Activated naive CD4-positive, alpha-beta T cell treated with anti-CD3 and anti-CD28 coated beads, Interleukin-2, amount 50 U/mL, for 72 hours (primary cell): ENCODE measurements at places on chromosomes 13 and 19. TPM values are rescaled to one million over a fixed set of nuclear protein-coding genes. Genes with fewer than 3 reads are reported as not detected.

DNA sequence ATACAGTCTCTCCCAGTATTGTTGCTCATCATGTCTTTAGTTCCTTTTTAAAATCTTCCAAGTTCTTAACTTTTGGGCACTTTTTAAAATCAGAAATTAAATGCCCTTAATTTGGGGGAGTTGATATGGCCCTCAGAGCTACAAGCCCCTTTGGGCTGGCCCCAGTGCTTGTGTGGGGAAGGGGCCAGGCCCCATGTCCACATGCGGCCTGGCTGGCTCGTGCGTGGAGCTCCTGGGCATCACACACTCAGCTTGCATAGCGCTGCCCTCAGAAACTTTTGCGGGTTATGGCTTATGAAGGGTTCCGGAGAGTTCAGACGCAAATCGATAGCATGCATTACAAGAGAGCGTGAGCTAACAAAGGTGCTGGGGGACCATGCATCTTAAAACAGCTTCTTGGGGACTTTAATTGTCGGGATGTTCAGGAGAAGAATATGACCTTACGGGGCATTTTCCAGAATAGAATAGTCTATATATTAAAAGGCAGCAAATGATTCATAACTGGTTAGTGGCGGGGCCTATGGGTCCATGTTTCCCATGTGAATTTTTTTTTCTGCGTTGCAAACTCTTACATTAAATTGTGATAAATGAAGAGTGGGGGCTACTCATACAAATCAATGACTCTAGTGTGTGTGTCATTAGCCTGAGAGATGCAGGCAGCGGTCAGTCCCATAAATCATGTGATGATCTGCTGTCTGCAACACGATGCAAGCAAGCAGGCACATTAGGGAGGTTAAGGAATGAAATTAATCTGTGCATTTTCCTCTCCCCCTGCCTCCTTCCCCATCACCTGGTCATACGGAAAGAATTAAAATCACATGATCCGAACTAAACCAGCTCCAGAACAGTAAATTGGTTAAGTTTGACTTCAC lies 185.8 kb upstream of the TSHZ3 start:
- no peak for DNase-seq

The EMC10 gene
- total RNA-seq, result 27.3 TPM

DNA sequence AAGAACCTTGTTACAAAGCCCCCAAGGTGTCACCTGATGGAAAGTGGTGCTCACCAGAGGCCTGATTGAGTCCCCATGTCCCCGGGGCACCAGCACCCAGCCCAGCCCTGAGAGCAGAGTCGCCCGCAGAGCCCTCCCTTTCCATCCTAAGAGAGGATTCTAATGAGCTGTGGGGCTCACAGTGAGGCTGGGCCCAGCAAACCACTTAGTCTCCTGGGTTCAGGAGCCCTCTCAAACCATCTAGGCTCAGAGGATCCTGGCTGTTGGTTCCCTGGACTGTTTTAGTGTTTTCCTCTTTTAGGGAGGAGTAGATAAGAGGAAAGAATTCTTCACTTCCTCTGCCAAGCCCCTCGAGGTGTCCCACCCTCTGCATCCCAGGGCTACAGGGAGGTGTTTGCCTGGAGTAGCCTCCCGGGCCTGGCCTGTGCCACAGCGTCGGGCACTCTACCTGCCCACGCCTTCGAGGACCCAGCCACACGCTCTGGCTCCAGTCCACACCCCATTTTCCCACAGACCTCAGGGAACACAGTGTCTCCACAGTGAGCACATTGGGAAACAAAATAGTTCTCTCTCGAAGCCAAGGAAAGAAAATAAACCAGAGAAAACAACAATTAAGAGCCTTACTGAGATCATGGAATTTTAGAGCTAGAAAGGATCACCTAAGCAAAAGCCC lies 34.4 kb downstream of the DHRS12 start:
- DNase-seq, result no peak

- DNase-seq, result no peak
These were observed 2.9 kb upstream of the GARIN5B start for GRCh38 chr19:55365964-55366363.

DNA sequence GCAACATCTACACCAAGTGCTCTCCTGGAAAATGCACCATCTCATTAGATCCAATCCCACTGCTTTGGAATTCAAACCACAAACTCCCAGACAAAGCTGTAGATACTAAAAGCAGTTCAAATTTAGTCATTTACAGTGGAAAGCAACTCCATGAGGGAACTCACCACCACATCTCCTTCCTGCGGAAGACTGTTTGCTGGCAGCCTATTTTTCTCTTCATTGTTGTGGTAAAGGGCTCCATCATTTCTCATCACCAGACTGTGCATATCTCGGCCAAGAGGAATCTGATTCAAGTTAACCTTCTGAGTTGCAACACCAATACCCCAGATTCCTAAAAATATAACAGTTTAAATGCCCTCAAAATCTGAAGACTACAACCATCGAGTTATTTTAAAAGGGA lies 8.4 kb downstream of the SPRYD7 start:
- DNase-seq, result no peak

The ZNF99 gene
- total RNA-seq, result not detected

DNA sequence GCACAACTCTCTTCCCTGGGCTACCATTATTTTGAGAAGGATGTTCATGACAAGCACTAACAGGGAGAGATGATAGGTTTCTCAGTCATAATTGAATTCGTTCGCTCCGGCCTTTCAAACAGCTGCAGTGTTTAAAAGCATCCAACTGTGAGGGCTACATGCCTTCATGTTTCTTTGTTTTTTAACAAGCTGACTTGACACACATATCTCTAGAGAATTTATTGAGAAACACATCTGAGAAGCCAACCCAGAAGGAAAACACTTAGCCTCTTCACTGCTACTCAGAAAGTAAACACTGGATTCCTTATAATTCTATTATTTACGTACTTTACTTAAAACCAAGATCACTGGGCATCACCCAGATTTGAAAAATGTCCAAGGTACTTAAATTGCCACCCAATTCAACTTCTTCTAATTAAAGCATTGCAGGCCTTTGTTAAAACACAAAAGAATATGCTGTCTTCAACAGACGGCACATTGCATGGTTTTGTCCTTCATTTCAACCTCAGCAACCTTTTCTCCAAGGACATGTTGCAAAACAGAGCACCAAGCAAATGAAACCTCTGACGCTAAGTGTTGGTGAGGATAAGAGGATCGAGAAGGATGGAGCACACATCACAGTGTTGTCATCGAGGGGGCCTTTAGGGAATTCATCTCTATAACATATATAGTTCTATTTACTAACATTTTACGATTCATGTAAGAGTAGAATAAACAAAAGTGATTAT lies 75.8 kb downstream of the TBC1D4 start:
- DNase-seq, result no peak

DNA sequence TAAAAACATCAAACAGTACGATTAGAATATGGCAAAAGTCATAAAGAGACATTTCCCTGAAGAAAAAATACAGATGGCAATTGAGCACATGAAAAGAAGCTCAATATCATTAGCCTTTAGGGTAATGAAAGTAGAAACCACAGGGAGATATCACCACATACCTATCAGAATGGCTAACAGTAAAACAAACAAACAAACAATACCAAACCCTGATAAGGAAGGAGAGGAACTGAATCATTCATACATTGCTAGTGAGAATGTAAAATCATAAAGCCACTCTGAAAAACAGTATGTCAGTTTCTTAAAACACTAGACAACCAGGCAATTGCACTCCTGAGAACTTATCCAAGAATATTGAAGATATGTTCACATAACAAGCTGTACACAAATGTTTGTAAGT lies 1342.5 kb upstream of the SLC10A2 start:
- DNase-seq, result no peak
